ENCODE measurements at places on chromosomes 13 and 19.

DNA sequence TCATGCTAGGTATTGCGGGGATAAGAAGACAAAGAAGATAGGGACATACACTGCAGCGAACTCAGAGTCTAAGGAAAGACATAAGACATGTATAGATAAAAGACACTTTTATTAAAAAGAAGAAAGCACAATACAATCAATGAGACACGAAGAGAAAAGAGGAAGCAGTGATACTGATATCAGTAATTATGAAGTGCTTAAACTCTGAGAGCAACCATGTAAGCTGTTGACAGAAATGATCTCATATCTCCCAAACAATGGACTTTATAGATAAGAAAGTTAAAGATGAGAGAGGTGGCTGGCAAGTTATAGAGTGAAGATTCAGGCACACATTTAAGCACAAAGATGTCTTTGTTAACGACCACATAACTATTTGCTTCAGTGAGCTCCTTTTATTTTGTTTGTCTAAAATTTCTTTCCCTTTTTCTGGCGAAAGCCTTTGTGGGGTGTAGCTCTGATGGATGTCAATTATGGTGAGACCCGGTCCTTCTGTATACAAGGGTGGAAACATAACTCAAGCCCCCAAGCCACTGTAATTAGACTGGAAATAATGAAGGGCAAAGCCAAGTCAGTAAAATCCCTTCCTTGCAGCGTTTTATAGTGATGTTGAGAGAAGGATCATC is 818.0 kb upstream of the SLC10A2 start:
- DNase-seq: no peak

GRCh38 chr13:50509167-50509566 is 334.3 kb downstream of the DLEU7 start:
- no peak for DNase-seq

DNA sequence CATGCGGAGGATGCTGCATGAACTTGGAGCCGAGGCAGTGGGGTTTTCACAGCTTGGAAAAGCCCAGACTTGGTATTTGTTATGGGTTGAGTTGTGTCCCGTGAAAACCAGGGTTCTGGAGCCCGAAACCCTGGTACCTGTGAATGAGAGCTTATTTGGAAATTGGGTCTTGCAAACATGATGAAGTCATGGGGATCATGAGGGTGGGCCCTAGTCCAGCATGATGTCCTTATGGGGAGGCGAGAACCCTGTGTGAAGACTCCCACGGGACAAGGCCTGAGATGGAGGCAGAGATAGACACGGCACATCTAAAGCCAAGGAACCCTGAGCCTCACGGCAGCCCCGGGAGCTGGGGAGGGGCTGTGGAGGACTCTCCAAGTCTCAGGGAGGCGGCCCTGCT is 82.3 kb downstream of the ANKRD10 start:
- DNase-seq: no peak

- DNase-seq: no peak
These were observed at the start of gene C2CD4C for GRCh38 chr19:408902-409515. Gene C2CD4C, minus strand, starts transcription at chr19:409147. Its CDS starts 786 bp downstream, at chr19:408361.

GRCh38 chr19:46480415-46480814 is 9.1 kb upstream of the PNMA8A start:
- peak; percentile 73 for DNase-seq

- no peak for DNase-seq
These were observed 15.4 kb downstream of the FCHO1 start for GRCh38 chr19:17766543-17767131.

DNA sequence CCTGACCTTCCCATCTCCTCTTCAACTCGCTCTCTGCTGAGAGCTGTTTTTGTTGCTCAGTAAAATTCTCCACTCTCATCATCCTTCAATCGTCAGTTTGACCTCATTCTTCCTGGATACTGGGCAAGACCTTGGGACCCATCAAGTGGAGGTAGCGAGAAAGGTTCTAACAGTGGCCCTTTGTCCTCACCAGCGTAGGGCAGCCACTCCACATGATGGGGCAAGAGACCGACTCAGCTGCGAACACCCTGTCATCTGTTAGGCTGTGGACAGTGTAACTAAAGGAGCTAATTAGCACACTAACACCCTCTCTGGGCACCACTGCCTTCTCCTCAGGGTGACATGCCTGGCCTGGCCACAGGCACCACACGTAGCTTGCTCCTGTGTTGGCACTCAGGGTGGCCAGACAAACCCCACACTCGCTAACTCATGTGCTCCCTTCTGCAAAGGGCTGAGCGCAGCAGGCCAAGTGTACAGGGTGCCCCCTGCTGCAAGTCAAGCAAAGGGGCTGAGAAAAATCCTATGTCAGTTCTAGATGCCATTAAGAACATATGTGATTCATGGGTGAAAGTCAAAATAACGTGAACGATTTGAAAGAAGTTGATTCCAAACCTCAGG is 1216.0 kb downstream of the SLITRK5 start:
- DNase-seq: no peak

- no peak for DNase-seq
These were observed 404.2 kb downstream of the KCNRG start for GRCh38 chr13:50419331-50419865.

DNA sequence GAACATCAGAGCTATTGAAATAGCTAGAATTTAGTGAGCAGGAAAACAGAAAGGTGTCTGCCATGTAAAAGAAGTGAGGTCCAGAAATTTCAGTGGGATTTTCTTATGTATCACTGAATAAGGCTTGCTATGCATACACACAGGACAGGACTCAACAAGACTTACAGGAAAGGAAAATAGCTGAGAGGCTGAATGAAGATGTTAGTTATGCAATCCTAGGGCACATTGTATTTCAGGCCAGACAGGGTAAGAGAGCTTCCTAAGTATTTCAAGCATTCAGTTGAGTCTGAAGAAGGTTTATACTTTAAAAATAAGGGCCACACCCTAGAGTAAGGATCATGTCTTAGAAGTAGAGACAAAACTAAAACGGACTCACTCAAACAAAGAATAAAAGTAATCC is 419.9 kb upstream of the PRR20A start:
- no peak for DNase-seq

DNA sequence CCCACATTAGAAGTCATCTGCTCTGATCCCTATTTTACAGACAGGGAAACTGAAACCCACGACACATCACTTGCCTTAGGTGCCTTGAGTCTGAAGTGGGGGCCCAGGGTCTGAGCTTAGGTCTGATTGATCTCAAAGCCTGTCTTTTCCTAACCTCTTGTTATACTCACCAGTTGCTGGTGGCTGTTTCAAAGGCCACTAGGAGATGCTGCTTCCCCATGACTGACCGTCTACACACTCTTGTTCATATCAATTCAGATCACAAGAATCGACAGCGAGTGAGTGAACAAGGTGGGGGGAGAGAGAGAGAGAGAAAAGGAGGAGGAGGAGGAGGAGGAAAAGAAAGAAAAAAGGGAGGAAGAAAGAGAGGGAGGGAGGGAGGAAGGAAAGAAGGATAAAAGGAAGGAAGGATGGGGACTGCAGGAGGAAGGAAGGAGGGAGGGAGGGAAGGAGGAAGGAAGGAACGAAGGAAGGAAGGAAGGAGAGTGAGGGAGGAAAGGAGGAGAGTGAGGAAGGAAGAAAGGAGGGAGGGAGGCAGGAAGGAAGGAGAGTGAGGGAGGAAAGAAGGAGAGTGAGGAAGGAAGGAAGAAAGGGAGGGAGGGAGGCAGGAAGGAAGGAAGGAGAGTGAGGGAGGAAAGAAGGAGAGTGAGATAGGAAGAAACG is 3.3 kb downstream of the OR10H1 start:
- no peak for DNase-seq

- DNase-seq: no peak
These were observed 26.0 kb downstream of the TM9SF2 start for GRCh38 chr13:99527301-99527700.

- DNase-seq: no peak
These were observed 15.9 kb downstream of the NRTN start for GRCh38 chr19:5820785-5821184.
